ENCODE measurements at places on chromosomes 13 and 19.

DNA sequence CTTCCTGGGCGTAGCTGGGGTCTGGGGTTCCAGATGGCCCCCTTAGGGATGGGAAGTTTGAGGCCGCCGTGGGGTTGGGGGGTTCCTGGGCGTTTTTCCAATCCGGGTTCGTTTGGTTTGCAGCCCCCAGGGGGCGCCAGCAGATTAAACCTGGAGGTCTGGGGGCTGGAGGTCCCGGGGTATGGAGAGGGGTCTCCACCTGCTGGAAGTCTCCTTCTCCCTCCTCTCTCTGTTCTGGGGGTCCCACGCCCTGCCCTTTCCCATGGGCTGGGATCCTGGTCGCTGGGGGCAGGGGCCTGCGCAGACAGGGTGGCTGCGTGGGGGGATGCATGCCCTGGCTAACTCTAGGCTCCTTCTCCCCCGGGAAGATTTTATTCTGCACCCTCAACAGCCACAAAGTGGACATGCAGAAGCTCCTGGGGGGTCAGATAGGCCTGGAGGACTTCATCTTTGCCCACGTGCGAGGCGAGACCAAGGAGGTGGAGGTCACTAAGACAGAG, 899 bp downstream of the GIPC3 start:
- no peak for DNase-seq

DNA sequence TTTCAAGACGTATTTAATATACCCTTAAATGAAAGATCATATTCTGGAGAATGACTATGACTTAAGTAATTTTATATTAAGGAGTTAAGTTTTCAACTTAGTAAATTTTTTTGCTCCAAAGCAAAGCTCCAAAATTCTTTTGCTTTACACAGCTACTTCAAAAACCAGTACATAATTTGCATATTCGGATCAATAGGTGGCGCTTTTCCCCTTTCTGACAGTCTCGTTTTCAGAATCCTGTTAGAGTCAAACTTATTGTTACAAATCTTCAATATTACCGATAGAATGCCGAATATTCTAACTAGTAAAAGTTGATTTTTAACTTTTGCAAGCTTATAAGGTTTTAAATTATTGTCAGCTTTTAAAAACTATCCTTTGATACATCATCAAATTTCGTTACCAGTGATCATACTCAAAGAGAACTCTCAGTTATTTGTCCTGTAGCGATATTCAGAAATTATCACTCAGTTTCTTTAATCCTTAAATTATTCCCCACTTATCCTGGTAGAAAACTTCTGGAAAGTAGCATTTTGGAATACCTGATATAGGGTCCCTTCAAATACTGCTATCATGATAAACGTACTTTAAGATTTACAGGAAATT, 852.7 kb upstream of the KLHL1 start:
- no peak for DNase-seq

- DNase-seq: no peak
Observed at GRCh38 chr19:40962460-40962961, 28.6 kb upstream of the CYP2B6 start.

DNA sequence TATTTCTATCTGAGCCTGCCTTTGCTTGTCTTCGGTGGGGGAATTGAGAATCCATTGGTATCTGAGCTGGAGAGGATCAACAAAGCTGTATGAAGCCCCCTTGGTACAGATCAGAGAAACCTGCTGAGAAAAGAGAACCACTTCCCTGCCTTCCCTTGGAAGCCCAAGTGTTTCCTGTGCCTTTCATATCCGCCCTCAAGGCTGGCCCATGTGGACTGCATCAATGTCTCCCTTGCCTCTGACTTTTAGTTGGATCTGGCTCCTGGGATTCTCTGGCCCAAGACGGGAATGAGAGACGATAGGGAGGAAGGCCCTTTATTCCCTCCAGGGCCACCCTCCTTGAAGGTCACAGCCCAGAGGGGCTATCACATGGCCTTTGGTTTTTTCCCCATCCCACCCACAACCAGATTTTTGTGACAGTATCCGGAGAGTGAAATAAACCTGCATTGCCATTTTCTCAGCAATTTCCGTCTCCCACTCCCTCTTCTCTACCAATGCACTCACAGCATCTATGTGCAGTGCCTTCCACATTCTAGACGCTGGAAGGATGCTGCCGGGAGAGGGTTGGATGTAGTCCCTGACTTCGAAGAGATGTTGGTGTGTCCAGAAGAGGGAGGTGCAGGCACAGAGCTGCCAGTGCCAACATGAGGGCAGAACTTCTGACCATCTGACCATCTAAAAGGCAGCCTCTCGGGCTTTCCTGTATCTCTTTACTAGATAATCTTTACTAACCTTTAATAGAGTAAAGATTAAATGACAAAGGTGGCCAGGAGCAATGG, 63.8 kb downstream of the KCTD15 start:
- no peak for DNase-seq

DNA sequence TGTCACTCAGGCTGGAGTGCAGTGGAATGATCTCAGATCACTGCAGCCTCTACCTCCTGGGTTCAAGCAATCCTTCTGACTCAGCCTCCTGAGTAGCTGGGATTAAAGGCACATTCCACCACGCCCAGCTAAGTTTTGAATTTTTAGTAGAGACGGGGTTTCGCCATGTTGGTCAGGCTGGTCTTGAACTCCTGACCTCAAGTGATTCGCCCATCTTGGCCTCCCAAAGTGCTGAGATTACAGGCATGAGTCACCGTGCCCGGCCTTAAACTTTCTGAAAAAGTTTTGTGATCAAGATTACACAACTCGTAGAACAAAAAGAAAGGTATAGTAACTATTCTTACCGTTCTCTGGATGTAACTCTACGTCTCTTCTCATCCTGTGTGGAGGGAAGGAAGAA, 21.2 kb downstream of the DNMT1 start:
- no peak for DNase-seq

GRCh38 chr13:67117010-67117550, 113.1 kb downstream of the PCDH9 start:
- no peak for DNase-seq

DNA sequence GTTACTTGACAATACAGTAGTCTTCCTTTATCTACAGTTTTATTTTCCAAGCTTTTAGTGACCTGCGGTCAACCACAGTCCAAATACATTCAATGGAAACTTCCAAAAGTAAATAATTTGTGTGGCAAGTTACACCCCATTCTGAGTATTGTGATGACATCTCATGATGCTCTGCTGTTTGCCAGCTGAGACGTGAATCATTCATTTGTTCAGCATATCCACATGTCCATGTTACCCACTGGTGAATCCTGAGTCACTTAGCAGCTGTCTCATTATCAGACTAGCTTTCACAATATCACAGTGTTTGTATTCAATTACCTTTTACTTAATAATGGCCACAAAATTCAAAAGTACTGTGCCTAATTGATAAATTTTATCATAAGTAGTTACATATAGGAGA, 179.8 kb downstream of the PRR20E start:
- DNase-seq: no peak

- DNase-seq: no peak
Observed at GRCh38 chr19:43799502-43800142, 2.6 kb downstream of the LYPD5 start.

DNA sequence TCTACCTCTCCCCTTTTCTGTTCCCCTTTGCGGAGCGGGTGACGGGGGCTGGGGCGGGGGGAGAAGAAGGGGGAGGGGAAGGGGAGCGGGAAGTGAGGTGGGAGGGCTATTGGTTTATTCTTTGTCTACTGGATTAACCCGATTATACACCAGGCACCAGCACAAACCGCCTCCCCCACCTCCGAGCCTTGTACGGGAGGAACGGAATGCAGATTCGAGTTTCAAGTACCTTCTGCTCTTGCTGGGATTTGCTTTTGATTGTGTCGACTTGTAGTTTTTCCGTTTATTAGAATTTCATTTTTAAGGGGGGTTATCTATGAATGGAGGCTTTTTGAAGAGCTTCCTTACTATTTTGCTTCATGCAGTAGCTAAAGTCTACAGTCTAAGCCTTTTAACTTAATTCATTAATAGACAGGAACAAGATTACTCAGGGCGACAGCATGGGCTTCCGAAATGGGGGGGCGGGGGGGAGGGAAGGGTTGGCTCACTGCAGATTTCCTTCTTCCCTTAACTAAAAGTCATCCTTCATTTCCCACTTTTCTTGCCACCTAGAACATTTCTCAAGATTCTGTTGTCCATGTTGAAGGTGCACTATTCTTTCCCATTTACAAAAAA, 937 bp upstream of the SPRY2 start:
- no peak for DNase-seq

- no peak for DNase-seq
Observed at GRCh38 chr19:3455960-3456601, 24.2 kb downstream of the SMIM24 start.

DNA sequence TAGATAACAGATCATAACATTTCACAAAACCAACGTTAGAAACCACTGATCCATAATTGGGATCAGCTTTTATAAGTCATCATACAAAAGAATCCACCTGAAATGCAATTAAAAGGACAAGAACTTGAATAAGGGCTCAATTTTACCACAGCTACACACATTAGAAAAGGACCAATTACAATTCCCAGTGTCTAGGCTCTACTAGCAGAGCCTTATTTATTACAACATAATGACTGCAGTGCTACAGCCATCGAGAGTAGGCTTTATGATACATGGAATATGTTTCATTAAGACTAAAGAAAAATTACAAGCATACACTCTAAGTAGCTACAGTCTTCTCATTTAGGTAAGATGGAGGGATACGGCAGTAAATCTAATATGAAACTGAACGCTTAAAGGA, 2.9 kb downstream of the RBM26 start:
- DNase-seq: no peak

DNA sequence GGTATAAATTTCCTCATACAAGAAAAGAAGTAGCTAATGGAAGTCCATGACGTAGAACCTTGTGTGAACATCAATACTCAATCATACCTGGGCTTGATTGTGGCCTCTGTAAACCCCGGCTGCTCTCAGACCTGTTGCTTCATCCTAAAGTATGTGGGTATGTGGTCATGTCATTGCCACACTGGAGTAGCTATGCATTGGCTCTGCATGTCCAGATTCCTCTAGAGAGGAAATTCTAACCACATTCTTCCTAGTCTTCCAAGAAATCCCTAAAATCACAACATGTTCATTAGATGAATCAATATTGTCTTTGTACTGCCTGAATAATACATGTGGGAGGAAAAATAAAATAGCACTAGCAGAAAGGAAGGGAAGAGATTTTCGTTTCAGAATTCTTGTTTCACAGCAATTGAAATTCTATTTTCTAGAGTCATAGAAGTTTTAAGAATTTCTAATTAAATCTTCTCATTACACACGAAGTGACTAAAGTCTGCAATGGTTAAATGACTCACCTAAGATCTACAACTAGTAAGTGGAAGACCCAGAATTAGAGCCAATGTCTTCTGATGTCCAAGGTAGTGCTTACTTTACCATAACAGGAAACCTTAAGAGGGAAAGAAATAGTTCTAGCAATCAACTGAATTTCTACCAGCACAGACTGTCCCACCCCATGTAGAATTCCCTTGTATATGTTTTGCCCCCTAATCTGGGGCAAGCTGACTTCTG, 28.0 kb downstream of the RXFP2 start:
- no peak for DNase-seq

- no peak for DNase-seq
Observed at GRCh38 chr13:63024458-63024857, 1608.8 kb upstream of the PCDH20 start.

- no peak for DNase-seq
Observed at GRCh38 chr13:85379433-85379832, 419.8 kb downstream of the SLITRK6 start.

DNA sequence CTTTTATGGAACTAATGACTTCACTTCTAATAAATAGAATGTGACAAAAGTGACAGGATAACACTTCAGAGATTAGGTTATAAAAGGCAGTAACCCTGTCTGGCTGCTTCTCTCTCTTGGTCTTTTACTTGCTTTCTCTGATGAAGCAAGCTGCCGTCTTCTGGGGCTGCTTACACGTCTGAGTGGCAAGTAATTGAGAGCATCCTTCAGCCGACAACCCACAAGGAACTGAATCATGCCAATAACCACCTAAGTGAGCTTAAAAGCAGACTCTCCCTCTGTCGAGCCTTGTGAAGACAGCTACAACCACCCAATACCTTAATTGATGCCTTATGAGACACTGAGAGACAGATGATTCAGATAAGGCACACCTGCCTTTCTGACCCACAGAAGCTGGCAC, 1091.2 kb downstream of the SLITRK1 start:
- no peak for DNase-seq

- DNase-seq: no peak
Observed at GRCh38 chr13:82681535-82681934, 1200.7 kb downstream of the SLITRK1 start.

GRCh38 chr13:54706336-54706735, 1677.7 kb downstream of the OLFM4 start:
- no peak for DNase-seq

DNA sequence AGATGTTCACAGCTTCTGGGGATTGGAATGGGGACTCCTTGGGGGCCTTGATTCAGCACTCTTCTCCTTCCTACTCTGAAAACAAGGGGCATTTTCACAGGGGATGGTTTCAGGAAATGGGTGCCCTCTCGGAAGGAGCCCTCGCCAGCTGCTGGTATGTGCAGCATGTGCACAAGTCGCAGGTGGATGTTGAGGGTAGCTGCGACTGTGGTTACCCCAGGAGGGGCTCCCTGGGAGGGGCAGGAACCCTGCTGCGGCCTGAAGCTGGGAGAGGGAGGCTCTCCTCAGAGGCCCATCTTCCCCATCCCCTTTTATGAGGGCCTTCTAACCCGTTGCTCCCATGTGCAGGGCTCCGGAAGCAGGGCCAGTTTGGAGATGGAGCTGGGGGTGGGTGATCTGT, 6.2 kb downstream of the ZNF446 start:
- DNase-seq: no peak

GRCh38 chr13:100637796-100638195, 36.8 kb downstream of the TMTC4 start:
- no peak for DNase-seq

DNA sequence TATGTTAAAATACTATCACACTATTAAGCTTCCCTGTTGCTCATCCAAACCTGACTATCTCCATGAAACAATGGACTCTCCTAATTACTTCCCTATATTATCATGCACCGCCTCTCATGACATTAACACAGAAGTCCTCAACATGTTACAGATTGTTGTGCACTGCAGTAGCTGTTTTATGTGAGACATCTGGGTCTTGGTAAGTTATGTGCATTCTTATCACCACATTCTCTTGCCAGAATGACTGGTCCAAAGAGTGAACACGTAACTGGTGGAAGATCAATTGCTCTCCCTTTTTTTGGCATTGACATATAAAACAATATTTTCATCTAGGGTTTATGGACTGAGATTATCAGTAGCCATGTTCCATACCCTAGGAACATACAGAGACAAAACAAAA, 59.4 kb downstream of the POSTN start:
- no peak for DNase-seq

Measured in central memory CD4-positive, alpha-beta T cell (primary cell).